ENCODE measurements at places on chromosomes 16 and 17.
A peak's percentile ranks its signal among the peaks of the same experiment; 100 is the strongest.

DNA sequence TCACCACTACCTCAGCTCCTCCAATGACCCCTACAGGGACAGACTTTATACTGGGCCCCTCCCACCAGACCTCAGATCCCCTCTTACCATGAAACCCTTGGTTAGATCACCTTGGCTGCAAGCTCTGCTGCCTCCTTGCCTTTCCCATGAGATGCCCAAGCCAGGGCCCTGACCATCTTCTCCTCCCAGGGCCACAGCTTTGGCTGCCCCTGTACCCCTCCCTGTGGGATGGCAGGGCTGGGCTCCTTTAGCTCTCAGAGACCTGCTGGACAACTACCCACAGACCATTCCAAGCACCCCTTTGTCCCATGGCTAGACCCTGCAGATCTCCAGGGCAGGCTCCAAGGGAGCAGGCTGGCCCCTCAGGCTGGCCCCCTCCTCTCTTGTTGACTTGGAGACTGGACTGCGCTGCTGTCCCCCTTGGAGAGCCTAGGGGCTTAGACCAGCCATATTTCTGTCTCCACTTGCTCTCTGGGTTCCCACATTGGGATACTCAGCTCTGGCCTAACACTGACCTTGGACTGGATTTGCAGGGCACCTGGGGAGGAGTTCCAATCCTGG, 1692.7 kb downstream of the TP53TG3F start:
- no peak for DNase-seq

GRCh38 chr17:7417056-7417655, 3.0 kb upstream of the SPEM1 start:
- DNase-seq = no peak

DNA sequence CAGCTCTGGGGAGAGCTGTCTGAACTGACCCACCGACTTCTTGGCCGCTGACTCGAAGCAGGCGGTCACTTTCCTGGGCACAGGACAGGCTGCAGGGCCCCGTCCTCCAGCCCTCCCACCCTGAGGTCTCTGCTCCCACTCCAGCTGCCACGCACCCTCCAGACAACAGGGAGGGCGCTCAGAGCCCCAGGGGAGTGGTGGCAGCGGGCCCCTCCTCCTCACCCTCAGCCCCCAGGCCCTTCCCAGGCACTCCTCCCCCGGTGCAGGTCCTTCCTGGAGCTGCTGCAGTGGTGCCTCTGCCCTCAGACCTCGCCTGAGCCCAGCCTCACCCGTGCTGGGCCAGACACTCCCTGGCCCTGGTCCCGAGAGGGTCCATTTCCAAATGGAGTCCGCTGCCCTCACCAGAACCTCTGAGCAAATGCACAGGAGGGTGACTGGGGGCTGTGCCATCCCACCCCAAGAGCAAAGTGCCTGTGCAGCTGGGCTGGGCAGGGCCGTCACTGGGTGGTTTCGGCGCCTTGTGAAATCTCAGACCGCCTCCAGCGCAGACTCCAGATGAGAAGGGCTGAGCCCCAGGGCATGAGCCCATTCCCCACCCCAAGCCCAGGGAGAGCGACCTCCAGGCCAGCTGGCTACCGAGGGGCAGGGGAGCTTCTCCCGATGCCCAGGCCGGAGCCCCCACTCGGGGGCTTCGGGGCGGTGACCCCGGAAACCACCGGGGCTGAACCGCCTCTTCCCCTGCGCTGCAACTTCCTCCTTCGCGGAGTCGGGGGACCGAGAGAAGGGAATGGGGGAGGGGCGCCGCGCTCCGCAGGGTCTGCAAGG, 717 bp downstream of the CYBA start:
- DNase-seq = no peak

DNA sequence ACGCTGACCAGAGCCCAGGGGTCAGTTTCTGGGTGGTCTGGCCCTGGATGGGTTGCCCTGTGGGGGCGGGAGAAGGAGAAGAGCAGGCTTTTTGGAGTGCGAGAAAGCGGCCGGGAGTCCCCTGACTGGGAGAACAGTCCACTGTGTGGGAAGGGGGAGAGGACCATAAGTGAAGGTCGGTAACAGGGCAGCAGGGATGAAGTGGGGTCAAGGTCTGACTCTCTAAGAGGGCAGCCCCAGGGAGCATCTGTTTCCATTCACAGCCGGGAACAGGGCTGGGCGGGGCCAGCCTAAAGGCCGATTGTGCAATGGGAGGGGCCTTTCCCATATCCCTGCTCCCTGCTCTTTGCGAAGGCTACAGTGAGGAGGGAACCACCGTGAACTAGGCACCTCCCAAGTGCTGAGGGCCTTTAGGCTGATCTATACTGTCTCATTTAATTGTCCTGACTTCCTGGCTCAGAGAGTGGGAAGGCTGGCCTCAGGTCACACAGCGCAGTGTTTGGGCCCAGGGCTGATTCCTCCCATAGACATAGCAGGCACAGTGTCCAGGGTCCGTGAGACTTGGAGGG, 10.4 kb upstream of the WFDC1 start:
- no peak for DNase-seq

GRCh38 chr16:65991149-65991701, 375.3 kb upstream of the CDH5 start:
- DNase-seq = no peak

GRCh38 chr17:35731239-35731916, at the start of gene RASL10B:
Gene RASL10B, plus strand, starts transcription at chr17:35731639. Its CDS starts 3,546 bp downstream, at chr17:35735185.
- peak; percentile 29 for DNase-seq

- no peak for DNase-seq
Measured at GRCh38 chr16:4610011-4611005, 4.4 kb downstream of the UBALD1 start.

DNA sequence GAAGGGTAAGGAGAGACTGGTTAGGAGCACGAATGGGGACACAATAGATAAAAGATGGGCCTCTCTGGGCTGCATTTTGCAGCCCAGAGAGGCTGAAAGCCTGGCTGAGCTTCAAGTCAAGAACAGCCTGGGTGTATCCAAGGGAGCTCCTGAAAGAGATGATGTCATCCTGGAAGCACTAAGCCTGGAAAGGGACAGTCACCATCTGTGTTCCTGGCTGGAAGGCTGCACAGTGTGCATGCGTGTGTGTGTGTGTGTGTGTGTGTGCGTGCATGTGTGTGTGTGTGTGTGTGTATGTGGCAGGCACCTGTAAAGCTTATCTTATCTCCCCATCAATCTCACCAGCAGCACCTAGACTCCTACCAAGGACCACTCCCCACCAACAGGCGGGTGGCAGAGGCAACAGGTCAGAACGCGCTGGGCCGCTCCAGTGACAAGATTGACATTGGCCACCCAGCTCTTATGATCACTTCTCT, 44.1 kb downstream of the COG7 start:
- peak; percentile 42 for DNase-seq

DNA sequence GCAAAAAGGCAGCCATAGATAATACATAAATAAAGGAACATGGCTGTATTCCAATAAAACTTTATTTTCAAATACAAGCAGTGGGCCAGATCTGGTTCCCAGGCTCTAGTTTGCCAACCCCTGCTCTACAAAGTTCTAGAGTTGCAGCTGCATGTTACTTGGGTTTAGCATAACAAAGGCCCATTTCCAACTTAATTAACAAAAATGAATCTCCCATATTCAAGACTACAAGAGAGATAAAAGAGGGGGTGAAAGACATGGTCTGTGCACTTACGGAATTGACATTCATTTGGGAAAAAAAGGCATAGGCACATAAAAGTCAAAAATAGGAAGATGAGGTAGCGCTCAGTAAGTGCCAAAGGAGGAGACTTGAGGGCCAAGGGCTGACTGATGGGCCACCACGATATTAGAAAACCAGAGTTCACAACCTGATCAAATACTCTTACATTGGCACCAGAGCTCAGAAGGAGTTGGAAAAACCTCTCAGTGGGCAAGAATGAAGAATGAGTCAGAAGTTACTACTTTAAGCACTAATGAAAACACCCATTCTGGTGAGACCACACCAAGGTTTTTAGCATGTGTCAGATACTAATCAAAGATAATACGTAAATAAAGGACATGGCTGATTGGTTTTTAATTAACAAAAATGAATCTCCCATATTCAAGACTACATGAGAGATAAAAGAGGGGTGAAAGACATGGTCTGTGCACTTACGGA, 164.0 kb downstream of the VPS53 start:
- no peak for DNase-seq

DNA sequence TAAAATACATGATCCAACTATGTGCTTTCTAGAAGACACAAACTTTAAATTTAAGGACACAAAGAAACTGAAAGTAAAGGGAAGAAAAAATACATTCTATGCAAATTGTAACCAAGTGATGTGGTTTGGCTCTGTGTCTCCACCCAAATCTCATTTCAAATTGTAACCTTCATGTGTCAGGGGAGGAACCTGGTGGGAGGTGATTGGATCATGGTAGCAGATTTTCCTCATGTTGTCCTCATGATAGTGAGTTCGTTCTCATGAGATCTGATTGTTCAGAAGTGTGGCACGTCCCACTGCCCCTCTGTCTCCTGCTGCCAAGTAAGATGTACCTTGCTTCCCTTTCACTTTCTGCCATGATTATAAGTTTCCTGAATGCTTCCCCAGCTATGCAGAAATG, 15.0 kb downstream of the OR1A1 start:
- no peak for DNase-seq

DNA sequence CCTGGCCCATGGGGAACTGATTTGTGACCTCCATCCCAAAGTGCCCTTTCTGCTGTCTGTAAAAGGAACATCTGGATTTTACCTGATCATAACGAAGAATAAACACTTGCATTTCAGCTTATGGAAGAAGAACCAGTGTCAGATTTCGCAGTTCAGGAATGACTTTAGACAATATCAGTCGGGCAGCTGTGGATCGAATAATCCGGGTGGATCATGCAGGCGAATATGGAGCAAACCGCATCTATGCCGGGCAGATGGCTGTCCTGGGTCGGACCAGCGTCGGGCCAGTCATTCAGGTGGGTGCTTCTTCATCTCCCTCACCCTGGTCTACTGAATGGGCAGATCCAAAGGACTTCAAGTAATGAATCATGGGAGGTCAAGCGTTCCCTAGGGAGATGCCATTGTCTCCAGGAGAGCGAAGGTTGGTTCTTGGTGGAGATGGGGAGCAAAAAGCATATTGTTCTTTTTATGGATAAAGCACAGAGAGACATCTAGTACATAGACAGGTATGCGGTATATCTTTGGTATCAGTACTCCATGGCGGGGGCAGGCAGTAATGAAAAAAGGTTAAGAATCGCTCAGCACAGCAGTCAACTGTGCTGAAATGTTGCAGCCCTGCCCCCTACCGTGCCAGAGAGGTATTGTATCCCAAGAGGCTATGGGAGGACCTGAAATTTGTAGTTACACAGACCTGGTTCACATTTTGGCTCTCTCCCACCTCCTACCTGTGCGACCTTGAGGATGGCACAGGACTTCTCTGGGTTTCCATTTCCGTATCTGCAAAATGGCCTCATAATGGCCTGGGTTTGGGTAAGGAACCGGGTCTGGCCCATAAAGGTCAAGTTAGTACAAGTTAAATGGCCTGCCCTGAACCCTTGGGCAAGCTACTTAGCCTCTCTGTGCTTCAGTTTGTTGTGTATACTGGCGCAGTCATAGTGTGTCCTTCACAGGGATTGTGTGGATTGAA, 4.7 kb downstream of the COQ7 start:
- peak; percentile 71 for DNase-seq

DNA sequence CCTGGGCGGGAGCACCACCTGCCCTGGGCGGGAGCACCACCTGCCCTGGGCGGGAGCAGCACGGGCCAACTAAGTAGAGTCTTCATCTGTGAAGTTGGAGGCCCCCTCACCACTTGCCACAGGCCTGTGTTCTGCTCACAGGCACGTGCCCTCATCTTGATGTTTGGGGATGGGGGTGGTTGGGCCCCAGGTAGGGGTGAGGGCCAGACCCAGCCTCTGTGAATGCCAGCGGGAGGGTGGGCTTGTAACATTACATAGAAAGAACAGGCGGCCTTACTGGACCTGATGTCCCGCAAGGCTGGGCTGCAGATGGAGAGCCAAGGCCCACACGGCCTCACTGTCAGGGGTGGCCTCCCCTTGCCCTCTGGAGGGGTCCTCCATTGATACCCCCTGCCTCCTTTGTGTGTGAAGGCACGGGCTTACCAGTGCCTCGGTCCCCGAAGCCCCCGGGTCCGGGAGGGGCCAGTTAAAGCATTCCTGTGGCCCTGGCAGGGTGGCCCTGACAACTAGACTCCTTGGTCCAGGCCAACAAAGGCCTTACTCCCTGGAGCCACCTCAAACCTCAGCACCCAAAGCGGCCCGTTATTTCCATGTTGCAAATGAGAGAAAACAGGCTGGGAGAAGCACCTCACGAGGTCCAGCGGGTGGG, 1.1 kb upstream of the SLC16A3 start:
- DNase-seq = no peak

DNA sequence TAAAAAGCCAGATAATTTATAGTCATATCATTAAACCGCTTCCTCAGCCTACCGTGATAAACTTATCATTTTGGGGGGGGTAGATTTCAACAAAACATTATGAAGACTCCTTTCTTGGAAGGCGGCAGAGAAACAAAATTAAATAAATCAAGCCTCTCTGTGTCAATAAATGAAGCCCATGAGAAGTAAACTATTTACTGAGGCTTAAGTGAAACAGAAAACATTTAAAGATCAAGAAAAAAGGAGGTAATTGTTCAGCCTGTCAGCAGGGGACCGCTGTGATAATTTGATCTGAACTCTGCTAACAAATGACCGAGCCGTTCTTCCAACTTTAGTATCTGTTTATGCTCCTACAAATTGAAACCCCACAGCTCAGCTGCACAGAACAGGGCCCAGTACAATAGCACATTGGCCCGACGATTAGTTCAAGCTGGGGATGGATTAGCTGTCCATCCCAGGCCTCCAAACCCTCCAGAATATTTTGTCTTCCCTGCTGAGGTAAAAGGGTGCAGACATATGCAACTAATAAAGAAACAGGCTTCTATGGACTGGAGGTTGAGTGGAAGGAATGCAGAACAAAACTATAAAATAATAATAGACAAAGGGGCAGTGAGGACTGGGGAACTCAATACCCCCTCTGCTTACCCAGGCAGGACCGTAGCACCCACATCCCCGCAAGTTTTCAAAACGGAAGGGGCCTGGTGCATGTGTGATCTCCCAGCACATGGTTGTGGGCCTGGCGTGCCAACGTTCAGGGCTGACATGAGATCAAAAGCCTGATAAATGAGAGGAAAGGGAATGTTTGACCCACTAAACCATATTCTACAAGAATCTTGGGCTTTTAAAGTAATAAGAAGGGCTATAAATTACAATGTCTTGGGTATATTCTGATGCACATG, 298.1 kb upstream of the IRX5 start:
- DNase-seq = no peak

DNA sequence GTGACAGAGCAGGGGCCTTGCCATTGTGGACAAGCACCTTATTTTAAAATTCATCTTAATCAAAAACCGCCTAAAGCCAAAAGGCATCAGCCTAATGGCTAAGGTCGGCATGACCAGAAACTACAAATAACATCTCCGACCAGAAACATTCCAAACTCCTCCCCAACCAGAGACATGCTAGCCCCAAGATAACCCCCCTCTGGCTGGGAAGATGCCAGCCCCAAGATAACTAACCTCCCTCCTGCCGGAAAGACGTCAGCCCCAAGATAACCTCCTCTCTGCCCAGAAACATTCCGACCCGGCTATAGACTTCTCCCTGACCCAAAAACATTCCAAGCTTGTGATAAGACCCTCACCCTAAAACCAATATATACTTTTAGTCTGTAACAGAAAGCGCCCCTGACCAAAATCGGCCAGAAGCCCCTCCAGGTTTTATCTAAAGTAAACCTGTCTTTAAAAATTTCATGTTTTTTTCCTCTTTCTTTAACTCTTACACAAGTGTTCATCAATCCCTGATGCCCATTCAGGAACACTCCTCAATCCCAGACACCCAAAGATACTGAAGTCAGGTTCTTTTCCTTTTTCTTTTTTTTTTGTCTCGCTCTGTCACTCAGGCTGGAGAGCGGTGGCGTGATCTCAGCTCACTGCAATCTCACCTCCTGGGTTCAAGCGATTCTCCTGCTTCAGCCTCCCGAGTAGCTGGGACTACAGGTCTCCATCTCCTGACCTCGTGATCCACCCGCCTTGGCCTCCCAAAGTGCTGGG, 32.7 kb downstream of the TLE7 start:
- peak; percentile 4 for DNase-seq
